ENCODE measurements at places on chromosomes 12 and 14.
A peak's percentile ranks its signal among the peaks of the same experiment; 100 is the strongest.

DNA sequence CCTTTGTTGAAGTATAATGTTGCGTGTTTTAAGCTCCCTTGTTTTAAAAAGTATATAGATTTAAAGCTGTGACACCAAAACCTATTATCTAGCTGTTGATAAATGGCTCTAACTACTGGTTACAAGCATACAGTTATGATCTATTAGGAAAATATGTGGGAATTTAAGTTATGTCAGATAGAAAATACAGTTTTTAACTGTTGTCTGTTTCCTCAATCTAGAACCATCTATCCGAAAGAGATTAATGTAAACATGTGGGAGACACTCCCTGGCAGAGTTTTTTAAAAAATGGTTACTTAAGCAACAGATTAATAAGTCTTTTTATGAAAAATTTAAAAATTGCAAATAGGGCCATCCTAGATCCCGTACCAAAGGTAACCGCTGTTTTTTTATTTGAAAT lies 8.2 kb downstream of the RPL36AL start:
- no peak for DNase-seq

DNA sequence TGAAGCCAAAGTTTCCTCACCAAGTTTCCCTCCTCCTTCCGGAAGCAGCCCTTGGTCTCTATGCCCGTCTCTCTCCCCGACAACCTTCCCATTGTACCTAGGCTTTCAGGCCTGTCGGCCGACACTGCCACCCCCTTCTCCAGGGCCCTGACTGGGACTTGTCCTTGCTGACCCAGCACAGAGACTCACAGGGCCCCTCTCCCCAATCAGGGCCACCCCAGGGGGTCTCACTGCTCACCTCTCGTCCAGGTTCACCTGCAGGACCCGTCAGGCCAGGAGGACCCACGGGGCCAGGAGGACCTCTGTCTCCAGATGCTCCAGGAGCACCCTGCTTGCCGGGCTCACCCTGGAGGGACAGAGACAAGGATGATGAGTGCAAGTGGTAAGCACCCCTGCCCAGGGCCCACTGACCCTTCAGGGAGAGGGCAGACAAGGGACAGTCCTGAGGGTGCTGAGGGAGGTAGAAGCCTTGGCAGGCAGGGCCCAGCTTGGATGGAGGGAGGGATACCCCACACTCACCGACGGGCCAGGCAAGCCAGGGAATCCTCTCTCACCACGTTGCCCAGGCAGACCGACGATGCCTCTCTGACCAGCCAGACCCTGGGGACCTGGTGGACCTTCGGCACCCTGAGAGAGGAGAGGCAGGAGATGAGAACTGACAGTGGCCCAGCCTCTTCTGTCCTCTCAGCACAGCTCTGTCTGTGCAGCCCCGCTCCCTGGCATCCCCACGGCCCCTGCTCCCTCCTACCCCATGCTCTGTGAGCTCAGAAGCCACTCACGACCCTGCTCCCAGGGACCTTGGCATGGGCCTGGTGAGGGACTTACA lies 14.6 kb downstream of the TMEM106C start:
- no peak for DNase-seq

GRCh38 chr12:103944964-103945363 lies 14.8 kb downstream of the HSP90B1 start:
- DNase-seq, result no peak

GRCh38 chr12:124457287-124458219 lies 109.9 kb downstream of the NCOR2 start:
- peak; percentile 68 for DNase-seq

DNA sequence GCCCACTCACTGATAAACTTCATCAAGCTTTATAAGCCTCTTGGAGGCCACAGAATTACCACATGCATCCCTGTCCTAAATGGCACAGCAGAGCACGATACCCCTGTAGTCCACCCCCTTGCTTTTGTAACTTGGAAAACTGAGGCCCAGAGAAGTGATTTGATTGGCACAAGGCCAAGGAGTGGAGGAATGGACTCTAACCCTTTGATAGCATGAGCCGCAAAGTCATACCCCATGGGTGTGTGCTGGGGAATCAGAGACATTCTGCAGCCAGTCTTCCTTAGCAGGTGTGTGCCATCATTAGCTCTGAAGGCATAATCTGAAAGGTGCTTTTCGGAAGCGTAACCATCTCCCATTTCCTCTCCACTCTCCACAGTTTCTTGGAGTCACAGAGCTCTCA lies 28.5 kb upstream of the PWP1 start:
- no peak for DNase-seq
